ENCODE measurements at places on chromosomes 7 and 10.
A peak's percentile ranks its signal among the peaks of the same experiment; 100 is the strongest.

- DNase-seq, result no peak
Observed at GRCh38 chr7:79398138-79398749, 55.2 kb downstream of the MAGI2 start.

GRCh38 chr10:1166828-1167275 lies 110.7 kb downstream of the WDR37 start:
- DNase-seq, result no peak

GRCh38 chr10:62442006-62442405 lies 67.8 kb downstream of the ZNF365 start:
- DNase-seq, result no peak

GRCh38 chr10:76649723-76650127 lies 987.9 kb downstream of the KCNMA1 start:
- DNase-seq, result peak; percentile 62

DNA sequence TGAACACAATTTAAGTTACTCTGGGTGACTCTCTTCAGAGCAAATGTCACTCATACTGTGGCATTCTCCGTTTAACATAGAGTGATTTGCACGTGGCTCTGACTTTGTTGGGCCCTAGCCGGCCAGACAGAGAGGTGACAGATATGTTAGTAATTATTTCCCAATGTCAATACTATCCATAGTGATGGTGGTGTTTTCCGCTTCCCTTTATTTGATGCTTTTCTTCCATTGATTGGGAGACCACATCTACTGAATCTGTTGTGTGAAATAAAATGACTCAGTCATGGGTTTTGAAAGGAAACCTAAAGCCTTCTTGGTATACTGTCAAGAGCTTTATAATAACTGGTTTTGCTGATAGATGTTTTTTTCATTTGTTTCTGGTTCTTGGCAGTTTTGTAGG lies 7.4 kb downstream of the AVL9 start:
- no peak for DNase-seq

DNA sequence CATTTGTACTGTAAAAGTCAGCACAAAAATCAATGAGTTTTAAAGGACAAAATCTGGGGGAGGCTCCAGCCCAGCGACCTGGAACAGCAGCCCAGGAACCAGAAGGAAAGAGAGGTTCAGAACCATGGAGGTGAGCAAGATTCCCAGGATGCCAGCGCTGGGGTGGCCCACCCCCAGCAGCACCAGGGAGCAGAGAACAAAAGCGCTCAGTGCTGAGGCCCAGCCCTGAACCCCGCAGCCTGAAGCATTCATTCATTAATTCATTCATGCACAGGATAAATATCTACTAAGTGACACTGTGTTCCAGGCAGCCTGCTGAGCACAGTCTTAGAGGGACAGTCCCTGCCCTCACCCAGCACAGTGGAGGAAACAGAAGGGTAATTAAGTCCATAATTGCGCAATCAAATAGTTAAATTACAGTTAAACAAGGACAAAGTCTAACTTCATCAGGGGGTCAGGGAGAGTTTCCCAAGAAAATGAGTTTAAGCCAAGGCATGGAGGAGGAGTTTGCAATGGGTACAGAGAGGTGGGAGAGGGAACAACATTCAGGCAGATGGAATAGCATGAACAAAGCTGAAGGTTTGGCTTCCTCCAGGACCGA lies 202.3 kb downstream of the GRID1 start:
- no peak for DNase-seq

DNA sequence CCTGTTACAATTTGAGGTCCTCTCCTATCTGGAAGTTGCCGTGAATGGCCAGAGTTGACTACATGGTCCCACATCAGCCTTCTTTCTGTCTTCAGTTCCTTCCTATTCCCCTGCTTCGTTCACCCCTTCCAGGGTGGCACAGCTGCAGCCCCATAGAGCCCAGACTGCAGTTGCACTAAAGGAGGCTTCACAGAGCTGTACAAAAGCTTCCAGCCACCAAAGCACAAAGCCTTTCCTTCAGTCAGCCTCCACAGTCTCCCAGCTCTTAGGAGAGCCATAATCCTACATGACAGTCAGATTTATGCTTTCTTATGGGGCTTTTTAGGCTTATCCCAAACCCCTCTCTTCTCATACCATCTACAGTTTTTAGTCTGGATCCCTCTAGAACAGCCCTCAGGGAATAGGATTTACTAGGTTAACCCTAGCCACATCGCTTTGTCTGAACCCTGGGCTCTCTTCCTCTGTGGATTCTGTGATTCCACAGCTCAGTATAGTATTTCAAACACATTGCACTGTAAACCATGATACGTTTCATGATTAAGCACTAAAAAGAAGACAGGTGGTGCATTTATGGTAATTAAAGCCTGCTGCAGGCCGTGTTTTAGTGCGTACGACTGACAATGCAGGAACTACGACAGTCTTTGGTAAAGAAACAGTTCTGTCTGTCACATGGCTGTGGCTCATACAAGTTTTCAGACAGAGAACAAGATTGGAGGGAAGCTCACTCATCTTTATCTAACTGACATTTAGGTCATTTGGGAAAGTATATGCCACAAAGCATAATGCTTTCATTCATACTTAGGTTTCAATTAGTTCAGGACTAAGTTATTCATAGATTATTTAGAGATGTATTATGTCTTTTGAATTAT lies 208.3 kb upstream of the KMT2E start:
- no peak for DNase-seq

DNA sequence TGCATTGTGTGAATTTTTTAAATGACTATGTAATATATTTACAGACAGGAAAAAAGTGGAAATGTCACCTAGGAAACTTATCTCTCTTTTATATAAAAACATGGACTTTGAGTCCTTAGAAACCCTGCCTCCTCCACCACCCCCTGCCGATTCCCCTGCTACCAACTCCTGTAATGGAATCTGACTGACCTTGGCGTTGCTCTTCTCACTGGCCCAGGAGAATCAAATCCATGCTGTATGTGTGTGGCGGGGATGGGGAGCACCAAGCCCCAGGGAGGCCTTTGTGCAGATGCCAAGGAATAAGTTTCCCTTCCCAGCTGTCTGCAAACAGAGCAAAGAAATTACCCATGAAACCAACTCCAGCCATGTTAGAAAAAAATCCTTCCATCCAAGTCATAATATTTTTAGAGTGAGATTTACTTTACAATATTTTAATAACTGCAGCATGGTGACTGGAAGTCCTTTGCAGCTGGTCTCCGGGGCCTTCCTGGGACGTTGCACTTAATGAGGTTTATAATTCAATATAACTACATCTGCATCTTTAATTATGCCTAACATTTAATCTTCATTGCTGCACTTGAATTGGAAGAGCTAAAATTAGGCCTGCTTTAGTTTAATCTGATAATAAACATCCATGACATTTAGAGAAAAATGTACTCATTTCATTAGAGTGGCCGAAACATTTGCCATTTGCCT lies 111.4 kb upstream of the CACUL1 start:
- no peak for DNase-seq

- DNase-seq, result no peak
Observed at GRCh38 chr10:16527452-16527851, 5.8 kb upstream of the C1QL3 start.

GRCh38 chr7:716636-717035 lies 9.9 kb upstream of the DNAAF5 start:
- DNase-seq, result no peak

- DNase-seq, result no peak
Observed at GRCh38 chr7:158028290-158028941, 559.2 kb downstream of the PTPRN2 start.

GRCh38 chr10:23693925-23694324 lies 255.1 kb downstream of the OTUD1 start:
- DNase-seq, result no peak

GRCh38 chr10:117502421-117503243 lies 39.9 kb upstream of the EMX2 start:
- DNase-seq, result no peak

DNA sequence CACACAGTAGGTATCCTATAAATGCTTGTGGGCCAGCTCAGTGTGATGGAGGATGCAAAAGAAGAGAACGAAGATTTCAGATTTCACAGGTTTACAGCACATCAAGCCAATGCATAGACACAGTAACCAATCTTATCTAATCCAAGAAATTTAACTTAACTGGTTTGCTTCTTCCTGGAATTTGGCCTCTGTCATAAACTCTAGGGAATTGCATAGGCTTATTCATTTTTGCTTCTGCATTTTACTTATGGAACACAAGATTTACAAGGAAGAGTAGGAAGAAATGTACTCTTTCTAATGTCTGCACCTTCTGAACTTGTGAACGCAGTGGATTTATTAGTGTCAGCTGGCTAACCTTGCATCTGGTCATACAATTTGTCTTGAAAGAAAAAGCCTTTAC lies 389.4 kb upstream of the NPVF start:
- DNase-seq, result no peak

GRCh38 chr7:28984631-28985030 lies 26.5 kb upstream of the TRIL start:
- peak; percentile 85 for DNase-seq

- DNase-seq, result no peak
Observed at GRCh38 chr10:24009736-24010135, 199.2 kb upstream of the KIAA1217 start.

DNA sequence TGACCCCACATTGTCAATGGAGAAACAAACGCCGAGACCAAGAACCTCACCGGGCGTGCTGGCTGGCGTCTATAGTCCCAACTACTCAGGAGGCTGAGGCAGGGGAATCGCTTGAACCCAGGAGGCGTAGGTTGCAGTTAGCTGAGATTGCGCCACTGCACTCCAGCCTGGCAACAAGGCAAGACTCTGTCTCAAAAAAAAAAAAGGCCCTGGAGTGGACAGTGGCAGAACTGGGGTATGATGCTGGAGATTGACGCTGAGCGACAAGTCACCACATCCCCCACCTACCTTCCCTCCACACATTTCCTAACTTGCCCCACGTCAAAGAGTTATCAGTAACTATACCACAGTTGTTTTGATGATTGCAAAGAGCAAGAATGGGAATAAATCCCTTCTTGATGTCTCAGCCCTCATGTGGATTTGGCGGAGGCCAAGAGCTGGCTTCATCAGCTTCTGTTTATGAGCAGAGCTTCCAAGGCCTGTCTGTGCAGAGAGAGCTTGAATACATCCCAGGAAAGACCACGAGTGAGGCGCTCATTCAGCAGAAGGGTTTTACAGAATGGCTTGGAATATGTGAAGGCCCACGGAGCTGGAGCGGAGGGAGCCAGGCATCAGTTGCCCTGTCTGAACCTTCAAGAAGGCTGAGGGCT lies 28.0 kb upstream of the TNS3 start:
- peak; percentile 97 for DNase-seq

DNA sequence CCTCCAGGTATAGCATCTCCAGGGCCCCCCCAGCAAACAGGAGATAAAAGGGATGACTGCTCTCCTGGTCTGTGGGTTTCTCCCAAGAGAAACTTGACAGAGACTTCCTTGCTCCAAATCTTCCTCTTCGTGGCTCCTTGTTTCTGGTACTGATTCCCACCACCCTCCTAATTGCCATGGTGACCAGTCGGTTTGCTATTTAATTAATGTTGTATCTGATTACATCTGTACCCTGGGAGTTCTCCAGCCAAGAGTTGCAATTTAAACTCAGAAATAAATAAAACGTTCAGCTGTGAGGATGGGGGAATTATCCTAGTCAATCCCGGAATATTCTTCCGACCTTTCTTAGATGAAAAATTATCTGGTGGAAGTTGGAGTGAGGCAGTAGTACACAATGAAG lies 264.7 kb downstream of the PAXIP1 start:
- no peak for DNase-seq

GRCh38 chr10:58609532-58610150 lies 97.0 kb downstream of the BICC1 start:
- DNase-seq, result peak; percentile 63

GRCh38 chr7:80618096-80618495 lies 20.3 kb upstream of the CD36 start:
- no peak for DNase-seq

GRCh38 chr7:70700055-70700940 lies 431.6 kb upstream of the GALNT17 start:
- no peak for DNase-seq

DNA sequence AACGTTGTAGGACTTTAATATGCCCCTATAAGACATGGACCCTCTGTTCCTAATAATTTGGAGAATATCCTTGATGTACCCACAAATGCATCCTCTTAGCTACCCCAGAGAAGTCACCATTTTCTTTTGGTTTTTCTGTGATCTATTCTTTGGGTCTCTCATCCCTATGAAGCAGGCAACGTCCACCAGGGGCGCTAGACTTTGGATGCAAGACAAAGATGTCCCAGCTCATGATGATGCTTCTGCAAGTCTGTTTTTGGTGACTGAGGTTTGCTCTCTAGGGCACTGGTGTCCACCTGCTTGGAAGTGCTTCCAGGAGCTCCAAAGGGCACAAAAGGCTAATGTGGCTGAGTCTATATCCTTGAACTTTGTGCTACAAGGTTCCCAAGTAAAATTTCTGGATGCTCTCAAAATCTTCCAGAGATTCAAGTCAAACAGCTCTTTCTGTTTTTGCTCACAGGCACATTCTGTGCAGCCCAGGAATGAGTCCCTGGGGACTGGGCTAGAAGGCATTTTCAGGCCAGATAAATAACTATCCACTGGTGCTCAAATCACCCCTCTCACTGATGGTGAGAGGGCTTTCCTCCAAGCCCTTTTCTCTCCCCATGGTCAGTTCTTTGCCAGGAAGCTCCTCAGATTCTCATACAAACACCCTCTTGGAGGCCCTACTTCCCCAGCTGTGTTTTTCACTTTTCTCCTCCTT lies 166.4 kb downstream of the C7orf25 start:
- DNase-seq, result peak; percentile 4

DNA sequence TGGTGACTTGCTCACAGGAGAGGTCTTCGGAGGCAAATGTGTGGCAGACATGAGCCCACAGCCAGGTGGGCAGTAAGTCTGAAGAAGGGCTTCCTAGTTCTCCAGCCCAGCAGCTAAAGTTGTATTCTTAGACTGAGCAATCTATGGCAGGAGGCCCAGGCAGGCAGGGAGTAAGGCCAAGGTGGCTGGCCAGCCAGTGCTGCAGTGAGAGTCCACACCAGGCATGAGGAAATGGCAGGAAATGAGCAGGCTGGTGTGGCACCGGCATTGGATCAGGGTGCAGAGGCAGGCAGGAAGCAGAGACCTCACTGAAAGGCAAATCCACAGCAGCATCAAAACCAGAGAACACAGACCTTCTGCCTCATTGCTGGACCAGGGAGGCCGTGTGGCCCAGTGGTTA lies 84.6 kb upstream of the PDE1C start:
- peak; percentile 36 for DNase-seq

All from IMR-90 (cell line).